ENCODE measurements at places on chromosomes 16 and 17.

- DNase-seq, result no peak
Observed at GRCh38 chr16:22691335-22691734, 122.6 kb upstream of the HS3ST2 start.

GRCh38 chr16:86604436-86605193 is 26.3 kb downstream of the FOXL1 start:
- no peak for DNase-seq

DNA sequence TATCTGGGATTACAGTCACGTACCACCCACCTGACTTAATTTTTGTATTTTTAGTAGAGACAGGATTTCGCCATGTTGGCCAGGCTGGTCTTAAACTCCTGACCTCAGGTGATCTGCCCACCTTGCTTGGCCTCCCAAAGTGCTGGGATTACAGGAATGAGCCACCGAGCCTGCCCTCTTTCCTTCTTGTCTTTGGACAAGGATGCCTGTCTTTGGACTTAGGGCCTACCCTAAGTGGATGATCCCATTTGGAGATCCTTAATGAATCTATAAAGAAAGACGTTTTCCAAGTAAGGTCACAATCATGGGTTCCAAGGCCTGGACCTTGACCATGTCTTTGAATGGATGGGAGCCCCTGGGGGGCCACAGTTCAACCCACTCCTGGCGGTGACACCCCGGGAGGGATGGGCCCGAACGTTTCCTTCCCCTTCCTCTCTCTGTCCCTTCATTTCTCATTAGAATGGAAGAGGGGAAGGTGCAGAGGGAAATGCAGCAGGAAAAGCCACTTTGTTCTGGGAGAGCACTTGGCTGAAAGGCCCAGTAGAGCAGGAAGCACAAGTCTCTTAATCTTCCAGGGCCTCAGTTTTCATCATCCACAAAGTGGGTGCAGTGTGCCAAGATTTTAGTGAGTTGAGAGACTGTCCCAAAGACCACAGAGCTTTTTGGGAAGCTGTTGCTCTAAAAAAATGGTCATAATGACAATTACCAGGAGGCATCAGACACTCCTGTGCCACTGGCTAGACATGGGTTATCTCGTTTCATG is 353.3 kb downstream of the SEC14L1 start:
- no peak for DNase-seq

- DNase-seq, result no peak
Observed at GRCh38 chr16:20260215-20261009, 66.9 kb downstream of the GP2 start.

- DNase-seq, result no peak
Observed at GRCh38 chr16:77679391-77679790, 42.9 kb upstream of the NUDT7 start.

DNA sequence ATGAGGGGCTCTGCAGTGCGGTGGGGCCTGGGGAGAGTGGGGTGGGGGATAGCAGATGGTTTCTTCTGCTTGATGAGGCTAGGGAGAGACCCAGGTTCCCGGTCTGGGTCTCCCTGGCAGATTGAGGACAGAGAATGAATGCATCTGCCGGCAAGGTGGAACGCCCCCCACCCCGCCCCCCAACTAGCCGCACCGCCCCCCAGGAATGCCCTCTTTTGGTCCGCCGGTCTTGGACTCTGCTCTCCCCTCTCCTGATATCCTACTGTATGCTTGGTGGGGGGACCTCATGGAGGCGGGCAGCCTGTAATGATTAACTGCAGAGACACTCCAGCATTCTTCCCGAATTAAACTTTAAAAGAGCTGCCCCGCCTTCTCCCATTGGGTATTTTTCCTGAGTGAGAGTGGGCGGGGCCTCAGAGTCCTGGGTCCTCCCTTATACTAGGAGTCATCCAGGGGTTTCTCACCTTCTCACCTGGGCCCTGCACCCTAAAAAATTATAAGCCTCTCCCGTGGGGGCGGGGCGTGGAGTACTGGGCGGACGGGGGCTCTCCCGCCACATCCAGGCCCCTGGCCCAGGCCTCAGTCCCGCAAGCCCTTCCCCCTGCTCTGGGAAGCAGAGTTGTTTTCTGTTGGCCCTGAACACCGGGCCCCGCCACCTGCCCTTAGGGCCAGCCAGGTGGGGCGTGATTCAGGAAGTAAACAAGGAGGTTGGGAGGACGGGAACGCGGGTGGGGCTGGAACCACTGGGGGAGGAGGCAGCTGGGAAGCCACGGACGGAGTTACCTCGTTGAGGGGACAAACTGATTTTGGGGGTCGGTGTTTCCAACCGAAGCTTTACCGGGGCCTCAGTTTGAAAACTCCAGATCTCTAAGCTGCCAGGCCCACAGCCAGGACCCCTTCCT is 1.5 kb downstream of the GRB7 start:
- DNase-seq, result no peak

- no peak for DNase-seq
Observed at GRCh38 chr16:46717692-46718091, 28.2 kb downstream of the ORC6 start.

DNA sequence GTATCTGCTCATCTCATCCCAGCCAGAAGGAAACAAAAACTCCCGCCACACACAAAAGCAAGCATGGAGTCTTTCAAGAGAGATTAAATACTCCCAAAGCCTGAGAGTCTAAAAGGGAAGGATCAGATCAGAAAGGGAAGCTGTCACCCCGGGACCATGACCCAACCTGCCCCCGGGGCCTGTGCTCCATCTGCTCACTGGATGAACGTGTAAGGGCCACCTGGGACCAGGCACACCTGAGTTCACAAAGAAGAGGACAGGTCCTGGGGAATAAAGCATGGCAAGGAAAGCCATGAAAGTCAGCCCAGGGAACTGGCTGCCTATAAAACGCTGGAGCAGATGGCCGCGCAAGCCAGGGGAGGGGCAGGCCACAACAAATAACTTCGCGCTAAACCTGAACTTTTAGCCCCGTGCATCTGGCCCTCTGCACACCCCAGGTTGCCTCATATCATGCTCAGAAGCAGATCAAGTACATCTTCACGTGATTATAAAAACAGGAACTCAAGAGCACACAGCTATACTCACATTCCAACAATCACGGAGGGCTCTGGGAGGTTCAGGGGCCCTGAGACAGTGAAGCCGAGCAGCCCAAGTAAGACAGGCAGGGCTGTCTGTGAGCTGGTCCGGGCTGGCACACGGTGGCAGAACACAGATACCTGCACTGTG is 3.4 kb downstream of the TMEM11 start:
- DNase-seq, result no peak

DNA sequence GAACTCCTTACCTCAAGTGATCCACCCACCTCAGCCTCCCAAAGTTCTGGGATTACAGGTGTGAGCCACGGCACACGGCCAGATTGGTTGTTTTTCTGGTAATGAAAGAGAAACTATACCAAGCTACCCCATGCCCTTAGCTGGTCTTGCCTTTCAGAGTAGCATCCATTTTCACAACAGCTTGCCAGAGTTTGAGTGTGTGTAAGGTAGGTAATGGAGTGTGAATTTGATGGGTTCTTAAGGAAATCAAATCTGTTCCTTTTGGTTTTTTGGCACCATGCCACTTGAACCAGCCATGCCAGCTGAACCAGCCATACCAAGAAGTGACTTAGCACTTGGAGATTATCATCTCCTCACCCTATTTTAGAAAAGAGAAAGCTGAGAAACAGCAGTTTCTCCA is 5.1 kb downstream of the CALCOCO2 start:
- DNase-seq, result no peak

GRCh38 chr16:72355561-72355960 is 183.6 kb upstream of the PMFBP1 start:
- no peak for DNase-seq
